B cell (primary cell): ENCODE measurements at places on chromosomes 2 and 18. TPM values are rescaled to one million over a fixed set of nuclear protein-coding genes. Genes with fewer than 3 reads are reported as not detected.

DNA sequence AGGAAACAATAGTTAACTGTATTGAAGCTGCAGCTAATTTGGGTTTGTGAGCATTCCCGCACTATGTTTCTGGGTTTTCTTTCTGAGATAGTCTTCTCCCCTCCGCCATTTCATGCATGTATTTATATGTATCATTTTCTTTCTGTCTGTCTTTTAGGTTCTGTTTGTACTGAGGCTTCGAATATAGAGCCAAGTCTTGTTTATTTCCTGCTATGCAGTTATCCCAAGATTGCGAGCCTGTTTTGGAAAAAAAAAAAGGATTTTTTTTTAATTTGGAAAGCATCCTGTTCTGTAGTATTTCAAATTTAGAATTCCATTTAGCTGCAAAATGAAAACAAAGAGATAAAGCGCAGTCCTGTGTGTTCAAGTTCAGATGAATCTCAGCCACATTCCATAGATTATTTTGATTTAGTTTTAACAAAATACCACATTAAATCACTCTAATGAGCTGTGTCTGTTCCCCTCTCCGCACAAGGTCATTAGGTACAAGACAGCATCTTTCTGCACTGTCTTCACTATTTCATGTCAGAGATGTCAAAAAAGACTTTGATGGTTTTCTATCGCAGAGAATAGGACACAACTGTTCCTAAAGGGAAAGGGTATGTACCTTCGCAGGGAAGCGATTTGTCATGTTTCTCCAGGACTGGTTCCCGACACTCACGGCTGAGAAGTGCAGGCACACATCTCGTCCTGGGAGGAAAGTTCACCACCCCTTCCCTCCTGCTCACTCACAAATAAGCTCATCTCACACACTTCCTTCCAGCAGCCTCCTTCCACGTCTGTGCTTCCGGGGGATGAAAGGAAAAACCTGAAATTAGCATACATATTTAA, 443.4 kb downstream of the ZNF516 start:
- no peaks in the 10 kb centered on the region for H3K27me3 ChIP-seq
- no peaks in the 10 kb centered on the region for H3K36me3 ChIP-seq
- H3K4me3 ChIP-seq = no peak overlapping the region
- DNase-seq = no peak
- no peaks in the 10 kb centered on the region for H3K4me1 ChIP-seq

GRCh38 chr2:172772633-172773032, 37.0 kb downstream of the RAPGEF4 start:
- no peak overlapping the region for H3K4me3 ChIP-seq
- H3K36me3 ChIP-seq = no peaks in the 10 kb centered on the region
- DNase-seq = no peak

Gene GAREM2
- total RNA-seq = 1.7 and 1.8 TPM in 2 replicates

DNA sequence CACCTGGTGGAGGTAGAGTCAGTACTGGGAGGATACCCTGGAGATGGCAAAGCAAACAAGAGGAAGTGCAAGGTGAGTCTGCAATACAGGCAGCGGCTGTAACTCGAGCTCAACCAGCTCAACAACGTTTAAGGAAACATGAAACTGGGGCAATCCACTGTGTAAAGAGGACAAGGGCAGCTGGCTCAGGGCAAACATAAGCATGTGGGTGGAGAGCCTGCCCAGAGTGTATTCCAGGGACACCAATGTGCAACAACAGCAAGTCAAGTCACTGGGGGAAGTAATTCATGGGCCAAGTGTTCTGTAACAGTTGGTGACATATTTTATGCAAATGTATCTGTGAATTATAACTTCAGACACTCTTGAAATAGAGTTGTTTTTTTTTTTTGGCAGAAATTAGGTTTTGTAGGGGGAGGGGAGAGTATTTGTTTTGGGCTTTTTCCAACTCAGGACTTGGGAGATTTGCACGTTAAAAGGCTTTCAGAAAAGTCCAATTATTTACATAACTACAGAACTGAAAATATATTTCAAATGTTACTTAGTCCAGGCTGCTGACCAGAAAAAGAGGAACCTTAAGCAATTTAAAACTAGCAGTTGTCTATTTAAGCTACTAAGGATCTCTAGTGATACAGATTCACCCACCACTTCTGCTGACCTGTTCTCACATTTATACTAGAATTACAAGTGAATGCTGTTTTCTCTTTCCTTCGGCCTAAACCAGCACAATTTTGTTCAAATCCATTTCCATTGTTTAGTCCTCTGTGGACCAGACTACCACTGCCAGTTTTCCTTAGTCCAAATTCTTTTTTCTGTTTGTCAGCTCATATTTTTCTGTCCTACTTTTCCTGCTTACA, 18.6 kb downstream of the NRXN1 start:
- H3K27ac ChIP-seq = no peak overlapping the region
- no peaks in the 10 kb centered on the region for H3K4me1 ChIP-seq
- H3K36me3 ChIP-seq = no peaks in the 10 kb centered on the region
- no peak for DNase-seq
- no peak overlapping the region for H3K4me3 ChIP-seq

DNA sequence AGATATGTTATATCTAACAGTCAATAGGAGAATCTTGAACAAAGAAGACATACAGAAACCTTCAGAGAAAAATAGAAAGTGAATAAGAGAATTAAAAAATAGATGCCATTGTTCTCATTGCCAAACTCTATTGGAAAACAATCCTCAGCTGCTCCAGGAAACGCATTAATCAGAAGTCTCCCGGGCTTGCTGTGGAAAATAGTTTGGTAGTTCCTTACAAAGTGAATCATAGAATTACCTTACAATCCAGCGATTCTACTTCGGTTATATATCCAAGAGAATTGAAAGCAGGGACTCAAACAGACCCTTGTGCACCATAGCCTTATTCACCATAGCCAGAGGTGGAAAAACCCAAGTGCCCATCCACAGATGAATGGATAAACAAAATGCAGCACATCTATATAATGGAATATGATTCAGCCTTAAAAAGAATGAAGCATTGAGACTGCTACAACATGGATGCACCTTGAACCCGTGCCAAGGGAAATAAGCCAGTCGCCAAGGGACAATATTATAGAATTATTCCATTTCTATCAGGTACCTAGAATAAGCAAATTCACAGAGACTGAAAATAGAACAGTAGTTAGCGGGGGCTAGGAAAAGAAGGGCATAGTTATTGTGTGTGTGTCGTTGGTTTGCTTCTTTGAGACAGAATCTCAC, 21.9 kb upstream of the CHRNA1 start:
- H3K36me3 ChIP-seq = no peaks in the 10 kb centered on the region
- DNase-seq = no peak
- no peak overlapping the region for H3K4me3 ChIP-seq
- H3K27ac ChIP-seq = no peak overlapping the region

Gene COL6A3
- total RNA-seq = 0.10 and 0.22 TPM in 2 replicates

Gene HJURP
- 0.42 and 0.73 TPM in 2 replicates for total RNA-seq

DNA sequence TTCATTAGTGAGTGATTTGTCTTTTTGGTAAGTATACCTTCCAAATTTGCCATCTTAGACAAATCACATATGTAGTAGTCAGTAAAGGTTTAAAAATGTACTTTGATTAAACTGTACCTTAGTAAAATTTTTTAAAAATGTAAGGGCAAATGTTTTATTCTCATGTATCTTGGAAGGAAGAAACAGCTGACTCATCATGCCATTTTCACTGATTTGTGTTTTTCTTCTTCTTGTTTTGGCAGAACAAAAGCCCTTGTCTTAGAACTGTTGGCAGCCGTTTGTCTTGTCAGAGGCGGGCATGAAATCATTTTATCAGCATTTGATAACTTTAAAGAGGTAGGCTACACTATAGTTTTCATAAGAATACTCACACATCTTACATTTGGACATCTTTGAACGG, 136.5 kb downstream of the PRPF40A start:
- no peaks in the 10 kb centered on the region for H3K27me3 ChIP-seq
- no peak overlapping the region for H3K4me3 ChIP-seq
- H3K27ac ChIP-seq = no peak overlapping the region
- no peaks in the 10 kb centered on the region for H3K4me1 ChIP-seq
- DNase-seq = no peak

Gene ACVR2A
- 2.0 and 2.9 TPM in 2 replicates for total RNA-seq

DNA sequence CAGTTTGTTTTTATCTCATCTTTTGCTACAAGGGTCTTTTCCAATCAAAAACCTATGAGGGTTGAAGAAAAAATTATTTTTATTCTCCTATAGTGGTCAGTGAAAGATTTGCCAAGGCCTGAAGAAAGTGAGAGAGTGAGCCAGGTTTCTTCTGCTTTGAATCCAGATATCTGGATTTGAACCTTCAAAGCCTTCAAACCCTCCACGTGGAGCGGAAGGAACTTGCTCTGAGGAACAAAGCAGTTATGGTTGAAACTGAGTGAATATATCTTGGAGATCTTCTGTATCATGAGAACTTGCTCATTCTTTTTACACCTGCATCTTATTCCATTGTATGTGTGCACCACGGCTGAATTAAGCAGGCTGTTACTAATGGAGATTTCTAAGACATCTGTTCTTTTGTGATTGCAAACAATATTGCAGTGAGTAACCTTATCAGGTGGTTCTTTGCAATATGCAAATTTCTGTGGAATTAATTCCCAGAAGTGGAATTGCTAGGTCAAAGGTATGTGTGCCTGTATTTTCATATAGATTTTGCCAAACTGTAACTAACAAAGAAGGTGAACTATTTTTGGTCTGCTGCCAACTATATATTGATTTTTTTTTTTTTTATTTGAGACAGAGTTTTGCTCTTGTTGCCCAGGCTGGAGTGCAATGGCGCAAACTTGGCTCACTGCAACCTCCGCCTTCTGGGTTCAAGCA, 147.9 kb downstream of the B3GNT2 start:
- H3K27me3 ChIP-seq = no peaks in the 10 kb centered on the region
- H3K27ac ChIP-seq = no peak overlapping the region

DNA sequence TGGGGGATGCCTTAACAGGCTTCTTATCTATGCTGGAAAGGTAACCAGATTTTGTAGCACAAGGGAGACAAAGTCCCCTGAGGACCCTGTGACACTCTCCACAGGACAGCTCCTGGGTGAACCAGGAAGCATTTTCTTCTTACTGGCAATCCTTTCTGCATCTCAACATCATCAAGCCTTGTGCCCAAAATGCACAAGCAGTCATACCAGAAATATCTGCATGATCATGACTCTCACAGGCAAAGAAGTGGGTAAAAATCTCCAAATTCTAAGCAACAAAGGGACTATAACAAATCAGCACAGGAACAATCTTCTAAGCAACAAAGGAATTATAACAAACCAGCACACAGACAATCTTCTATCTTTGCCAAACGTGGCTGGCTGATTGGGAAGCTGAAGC, 99.1 kb upstream of the CD226 start:
- peaks cover 8% of the 10 kb centered on the region for H3K36me3 ChIP-seq
- H3K4me3 ChIP-seq = no peak overlapping the region
- no peaks in the 10 kb centered on the region for H3K27me3 ChIP-seq
- H3K4me1 ChIP-seq = no peaks in the 10 kb centered on the region

DNA sequence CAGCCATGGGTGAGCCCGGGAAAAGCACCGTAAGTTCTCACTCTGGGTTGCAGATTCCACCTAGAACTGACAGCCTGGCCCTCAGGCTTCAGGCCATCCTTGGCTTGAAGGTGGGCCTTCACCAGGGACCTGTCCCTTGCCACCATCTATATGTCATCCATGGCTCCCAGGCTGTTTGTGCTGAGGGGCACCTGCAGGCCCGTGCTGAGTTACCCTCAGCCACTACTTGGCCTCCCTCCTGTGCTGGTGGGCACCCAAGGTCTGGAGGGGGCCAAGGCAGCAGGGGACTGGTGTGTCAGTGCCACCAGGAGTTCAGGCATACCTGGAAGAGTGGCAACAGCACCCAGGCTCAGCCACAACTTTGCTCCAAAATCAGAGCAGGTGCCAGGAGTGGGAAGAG, 326.2 kb upstream of the SMIM21 start:
- H3K4me3 ChIP-seq = no peak overlapping the region
- H3K27ac ChIP-seq = no peak overlapping the region
- H3K36me3 ChIP-seq = no peaks in the 10 kb centered on the region

DNA sequence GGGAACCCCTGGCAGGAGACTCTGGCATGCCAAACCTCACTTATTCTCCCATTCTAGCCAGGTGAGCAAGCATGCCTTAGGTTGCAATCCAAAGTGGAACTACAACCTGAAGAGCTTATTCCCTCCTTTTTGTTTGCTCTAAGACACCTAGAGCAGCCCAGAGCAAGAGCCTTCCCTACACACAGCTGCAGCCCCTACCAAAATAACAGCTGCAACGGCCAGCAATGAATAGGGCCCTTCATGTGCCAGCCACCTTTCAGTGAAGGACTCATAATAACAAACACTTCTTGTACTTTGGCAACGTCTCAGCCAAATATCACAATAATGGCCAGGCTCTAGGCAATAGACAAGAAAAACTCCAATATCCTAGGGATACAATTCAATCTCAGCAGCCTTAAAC, 178.7 kb downstream of the ALK start:
- H3K4me3 ChIP-seq = no peak overlapping the region
- DNase-seq = no peak
- H3K36me3 ChIP-seq = no peaks in the 10 kb centered on the region
- H3K4me1 ChIP-seq = no peaks in the 10 kb centered on the region
- H3K27ac ChIP-seq = no peak overlapping the region

GRCh38 chr2:7016601-7017211, 99.5 kb downstream of the RNF144A start:
- H3K4me1 ChIP-seq = peaks cover 3% of the 10 kb centered on the region
- no peaks in the 10 kb centered on the region for H3K36me3 ChIP-seq
- no peak overlapping the region for H3K4me3 ChIP-seq
- H3K27ac ChIP-seq = no peak overlapping the region
- H3K27me3 ChIP-seq = no peaks in the 10 kb centered on the region

GRCh38 chr2:8234757-8235374, 447.0 kb upstream of the ID2 start:
- no peak for DNase-seq
- peaks cover 13% of the 10 kb centered on the region for H3K4me1 ChIP-seq
- no peak overlapping the region for H3K27ac ChIP-seq
- no peaks in the 10 kb centered on the region for H3K27me3 ChIP-seq
- H3K4me3 ChIP-seq = no peak overlapping the region
- no peaks in the 10 kb centered on the region for H3K36me3 ChIP-seq
